ENCODE measurements at places on chromosomes 16 and 17. TPM values are rescaled to one million over a fixed set of nuclear protein-coding genes. Genes with fewer than 3 reads are reported as not detected.
A peak's percentile ranks its signal among the peaks of the same experiment; 100 is the strongest.

- no peak for DNase-seq
Observed at GRCh38 chr16:82337355-82337754, 167.3 kb upstream of the MPHOSPH6 start.

The FN3K gene
- total RNA-seq, result 2.9 TPM

DNA sequence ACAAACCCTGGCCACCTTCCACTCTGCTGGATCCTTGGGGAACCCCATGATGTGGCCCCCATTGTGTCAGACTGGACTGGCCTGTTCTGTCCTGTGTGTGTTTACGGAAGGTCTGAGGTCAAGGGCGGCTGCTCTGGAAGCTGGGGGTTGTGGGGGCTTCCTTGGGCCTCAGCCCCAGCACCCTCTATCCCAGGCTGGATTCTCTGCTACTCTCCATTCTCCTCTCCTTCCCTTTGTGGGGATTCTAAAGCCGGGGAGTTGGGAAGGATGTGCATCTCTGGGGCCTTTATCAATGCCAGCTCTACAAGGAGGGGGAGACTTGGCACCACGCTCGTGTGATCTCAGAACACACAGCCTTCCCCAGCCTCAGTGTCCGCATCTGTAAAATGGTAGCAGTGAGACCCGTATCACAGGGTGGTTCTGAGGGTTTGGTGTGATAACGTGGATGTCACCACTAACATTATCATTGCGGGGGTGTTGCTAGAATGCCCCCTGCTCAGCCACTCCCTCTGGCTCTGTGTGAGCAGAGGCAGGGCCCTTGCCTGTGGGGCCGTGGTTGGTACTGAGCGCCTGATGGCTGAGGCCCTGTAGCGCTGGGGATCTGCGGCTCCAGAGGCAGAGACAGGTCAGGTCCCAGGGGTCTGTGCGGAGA is 18.1 kb downstream of the ADGRG1 start:
- DNase-seq, result no peak

- DNase-seq, result no peak
Observed at GRCh38 chr16:50692999-50693781, at the start of gene NOD2. NOD2 (plus strand) TSS chr16:50693606; CDS start chr16:50699496, 5,890 bp downstream.

DNA sequence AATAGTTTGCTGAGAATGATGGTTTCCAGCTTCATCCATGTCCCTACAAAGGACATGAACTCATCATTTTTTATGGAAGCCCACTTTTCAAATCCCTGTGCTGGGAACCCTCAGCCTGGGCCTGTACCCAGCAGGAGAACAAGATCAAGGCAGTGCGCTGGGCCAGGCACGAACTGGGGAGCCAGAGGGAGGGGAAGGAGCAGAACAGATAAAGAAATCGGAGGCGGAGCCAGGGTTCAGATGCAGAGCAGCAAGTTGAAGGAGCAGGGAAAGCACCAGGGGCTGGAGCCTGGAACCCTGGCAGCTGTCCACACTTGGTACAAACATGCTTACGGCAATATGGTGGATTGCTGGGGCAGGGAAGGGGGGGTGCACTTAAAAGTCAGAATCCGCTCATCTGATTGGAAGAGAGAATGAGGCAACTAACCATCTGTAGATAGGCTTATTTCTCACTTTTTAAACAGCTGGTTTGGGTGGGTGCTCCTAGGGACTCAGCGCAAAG is 107.5 kb downstream of the NOG start:
- peak; percentile 84 for DNase-seq

The FOXN1 gene
- total RNA-seq, result not detected

The KRTAP2-2 gene
- not detected for total RNA-seq

- DNase-seq, result no peak
Observed at GRCh38 chr17:44355642-44356099, 8.0 kb downstream of the FAM171A2 start.

Data from A172 (cell line).